CD4-positive, CD25-positive, alpha-beta regulatory T cell (primary cell): ENCODE measurements at places on chromosomes 11 and 22. TPM values are rescaled to one million over a fixed set of nuclear protein-coding genes. Genes with fewer than 3 reads are reported as not detected.
A peak's percentile ranks its signal among the peaks of the same experiment; 100 is the strongest.

GRCh38 chr11:5831196-5831829 is 10.4 kb downstream of the OR52E6 start:
- H3K4me3 ChIP-seq, result no peak overlapping the region
- H3K4me1 ChIP-seq, result no peaks in the 10 kb centered on the region
- no peak overlapping the region for H3K27ac ChIP-seq
- no peaks in the 10 kb centered on the region for H3K36me3 ChIP-seq
- H3K27me3 ChIP-seq, result no peaks in the 10 kb centered on the region

FAT3 gene
- total RNA-seq, result not detected

GRCh38 chr22:49826603-49827270 is 936 bp downstream of the BRD1 start:
- H3K36me3 ChIP-seq, result peaks cover 21% of the 10 kb centered on the region
- DNase-seq, result peak; percentile 88
- peak overlapping the region; percentile 76 for H3K4me3 ChIP-seq
- no peaks in the 10 kb centered on the region for H3K27me3 ChIP-seq

LARGE2 gene
- 4.2 TPM for total RNA-seq

GRCh38 chr22:42949159-42949558 is 65.8 kb downstream of the PACSIN2 start:
- no peaks in the 10 kb centered on the region for H3K36me3 ChIP-seq
- no peaks in the 10 kb centered on the region for H3K27me3 ChIP-seq
- peaks cover 20% of the 10 kb centered on the region for H3K4me1 ChIP-seq
- DNase-seq, result no peak
- H3K4me3 ChIP-seq, result no peak overlapping the region

FOLH1 gene
- not detected for total RNA-seq

GRCh38 chr11:20112291-20113148 is 47.8 kb downstream of the DBX1 start:
- H3K36me3 ChIP-seq, result no peaks in the 10 kb centered on the region
- no peaks in the 10 kb centered on the region for H3K4me1 ChIP-seq
- H3K27me3 ChIP-seq, result no peaks in the 10 kb centered on the region

DNA sequence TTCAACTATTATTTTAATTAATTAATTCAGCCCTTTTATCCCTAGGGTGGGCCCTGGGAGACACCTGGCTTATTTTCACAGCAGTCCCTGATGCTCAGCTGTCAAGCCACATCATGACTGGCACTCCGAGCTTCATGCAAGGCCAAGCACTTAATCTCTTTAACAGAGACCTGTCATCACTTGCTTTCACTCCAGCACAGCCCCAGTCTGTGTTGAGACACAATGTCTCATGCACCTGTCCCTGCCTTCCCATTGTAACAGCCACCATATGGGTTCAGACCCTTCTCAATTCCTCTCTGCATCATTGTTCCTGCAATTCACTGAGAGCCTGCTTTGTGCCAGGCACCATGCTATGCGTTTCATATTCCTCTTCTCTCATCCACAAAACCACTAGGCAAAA is 222.2 kb upstream of the TENM4 start:
- H3K27me3 ChIP-seq, result no peaks in the 10 kb centered on the region
- no peak overlapping the region for H3K27ac ChIP-seq
- no peak for DNase-seq
- no peaks in the 10 kb centered on the region for H3K36me3 ChIP-seq
- no peaks in the 10 kb centered on the region for H3K4me1 ChIP-seq

CTSW gene
- 12.4 TPM for total RNA-seq

HEPHL1 gene
- not detected for total RNA-seq

ARHGAP8 gene
- 2.6 TPM for total RNA-seq

SLC22A6 gene
- not detected for total RNA-seq

GRCh38 chr11:43282607-43283440 is 29.0 kb upstream of the API5 start:
- H3K27ac ChIP-seq, result no peak overlapping the region
- no peaks in the 10 kb centered on the region for H3K4me1 ChIP-seq
- no peak overlapping the region for H3K4me3 ChIP-seq
- H3K27me3 ChIP-seq, result peaks cover 3% of the 10 kb centered on the region

- no peak overlapping the region for H3K4me3 ChIP-seq
- no peaks in the 10 kb centered on the region for H3K36me3 ChIP-seq
- H3K27ac ChIP-seq, result no peak overlapping the region
- no peak for DNase-seq
- H3K27me3 ChIP-seq, result peaks cover 3% of the 10 kb centered on the region
These were observed 24.9 kb upstream of the CCDC89 start for GRCh38 chr11:85710917-85711316.

TRIM49C gene
- total RNA-seq, result not detected

- H3K27me3 ChIP-seq, result no peaks in the 10 kb centered on the region
- no peak overlapping the region for H3K27ac ChIP-seq
- no peak for DNase-seq
- no peaks in the 10 kb centered on the region for H3K4me1 ChIP-seq
These were observed 712.4 kb downstream of the TBC1D22A start for GRCh38 chr22:47474895-47475294.

GRCh38 chr22:46910624-46911023 is 148.2 kb downstream of the TBC1D22A start:
- no peaks in the 10 kb centered on the region for H3K4me1 ChIP-seq
- no peak overlapping the region for H3K4me3 ChIP-seq
- no peaks in the 10 kb centered on the region for H3K27me3 ChIP-seq
- DNase-seq, result no peak
- no peak overlapping the region for H3K27ac ChIP-seq

- H3K27me3 ChIP-seq, result no peaks in the 10 kb centered on the region
- no peak overlapping the region for H3K4me3 ChIP-seq
- no peak for DNase-seq
- H3K36me3 ChIP-seq, result no peaks in the 10 kb centered on the region
- no peaks in the 10 kb centered on the region for H3K4me1 ChIP-seq
These were observed 105.9 kb downstream of the TRPC6 start for GRCh38 chr11:101477926-101478325.

DNA sequence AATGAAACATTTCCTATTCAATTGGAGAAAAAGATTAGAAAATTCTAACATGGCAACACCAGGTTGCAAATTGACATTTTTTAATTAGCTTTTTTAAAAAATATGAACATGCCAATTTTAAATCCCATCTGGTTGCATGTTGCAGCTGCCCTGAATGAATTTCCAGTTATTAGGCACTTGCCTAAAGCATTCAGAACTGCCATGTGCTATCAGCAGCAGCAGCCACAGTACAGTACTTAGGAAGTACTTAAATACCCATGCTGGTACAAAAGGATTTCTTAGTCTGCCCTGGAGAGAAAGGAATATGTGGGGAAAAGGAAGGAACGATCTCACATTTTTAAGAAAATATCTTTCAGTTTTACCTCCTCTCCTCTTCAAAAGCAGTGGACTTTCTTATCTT is 46.2 kb downstream of the FAM168A start:
- no peak for DNase-seq
- no peaks in the 10 kb centered on the region for H3K27me3 ChIP-seq
- no peaks in the 10 kb centered on the region for H3K4me1 ChIP-seq
- H3K27ac ChIP-seq, result no peak overlapping the region
- no peaks in the 10 kb centered on the region for H3K36me3 ChIP-seq

GRCh38 chr22:31825513-31825912 is 71.7 kb downstream of the DEPDC5 start:
- no peak for DNase-seq
- peaks cover 70% of the 10 kb centered on the region for H3K36me3 ChIP-seq
- H3K4me3 ChIP-seq, result no peak overlapping the region
- H3K4me1 ChIP-seq, result no peaks in the 10 kb centered on the region

- H3K4me1 ChIP-seq, result peaks cover 34% of the 10 kb centered on the region
- DNase-seq, result no peak
- peak overlapping the region; percentile 95 for H3K4me3 ChIP-seq
- peak overlapping the region; percentile 98 for H3K27ac ChIP-seq
- H3K27me3 ChIP-seq, result no peaks in the 10 kb centered on the region
- peaks cover 14% of the 10 kb centered on the region for H3K36me3 ChIP-seq
These were observed 612 bp upstream of the BIRC2 start for GRCh38 chr11:102346456-102346747.

GRCh38 chr22:23068832-23069385 is 1.4 kb upstream of the GNAZ start:
- H3K4me3 ChIP-seq, result no peak overlapping the region
- H3K27me3 ChIP-seq, result no peaks in the 10 kb centered on the region
- peaks cover 17% of the 10 kb centered on the region for H3K4me1 ChIP-seq

DNA sequence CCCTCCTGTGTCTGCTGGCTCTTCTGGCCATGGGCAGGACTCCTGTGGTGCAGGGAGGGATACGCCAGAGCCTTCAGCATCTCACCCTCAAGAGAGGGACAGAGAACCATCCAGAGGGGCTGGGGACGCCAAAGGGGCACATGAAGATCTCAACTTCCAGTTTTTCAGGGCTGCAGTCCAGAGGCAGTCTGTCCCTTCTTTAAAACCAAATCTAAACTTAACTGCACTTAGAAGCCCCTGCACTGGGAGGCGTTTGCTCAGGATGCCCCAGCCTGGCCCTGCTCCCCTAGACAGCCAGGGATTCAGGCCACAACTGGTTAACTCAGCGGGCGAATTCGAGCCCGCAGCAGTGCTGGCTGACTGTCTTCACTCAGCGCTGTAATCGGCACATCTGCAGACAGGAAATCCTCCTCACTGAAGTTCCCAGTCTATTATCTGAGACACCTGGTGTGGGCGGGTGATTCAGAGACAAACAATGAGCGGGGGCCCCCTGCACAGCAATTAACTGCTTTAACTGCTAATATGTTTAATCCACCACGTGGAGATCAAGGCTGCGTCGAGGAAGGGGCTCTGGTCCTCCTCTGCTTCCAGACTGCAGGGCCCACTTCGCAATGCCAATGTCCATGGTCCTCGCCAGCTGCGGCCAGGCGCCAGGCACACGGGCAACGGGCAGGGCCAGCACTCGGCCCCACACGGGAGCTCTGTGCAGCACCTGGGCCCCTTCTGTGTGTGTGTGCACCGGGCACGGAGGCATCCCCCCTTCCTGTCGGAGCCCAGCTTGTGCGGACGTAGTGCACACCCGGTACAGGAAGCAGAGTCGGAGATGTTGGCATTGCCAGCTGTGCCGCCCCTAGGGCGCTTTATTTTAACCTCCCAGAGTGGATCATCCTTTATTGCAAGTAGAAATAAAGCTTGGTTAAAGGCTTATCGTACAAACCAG is 36.9 kb upstream of the GNB1L start:
- H3K36me3 ChIP-seq, result no peaks in the 10 kb centered on the region
- H3K4me3 ChIP-seq, result peak overlapping the region; percentile 66
- peaks cover 87% of the 10 kb centered on the region for H3K4me1 ChIP-seq
- H3K27me3 ChIP-seq, result no peaks in the 10 kb centered on the region
- peak overlapping the region; percentile 83 for H3K27ac ChIP-seq

NAV2 gene
- 0.59 TPM for total RNA-seq

GRCh38 chr11:110712659-110713448 is 617 bp upstream of the ARHGAP20 start:
- peaks cover 19% of the 10 kb centered on the region for H3K4me1 ChIP-seq
- peaks cover 55% of the 10 kb centered on the region for H3K27me3 ChIP-seq
- H3K36me3 ChIP-seq, result no peaks in the 10 kb centered on the region
- DNase-seq, result no peak
- no peak overlapping the region for H3K4me3 ChIP-seq

- no peaks in the 10 kb centered on the region for H3K27me3 ChIP-seq
- no peak for DNase-seq
- H3K4me3 ChIP-seq, result no peak overlapping the region
- peaks cover 61% of the 10 kb centered on the region for H3K36me3 ChIP-seq
- H3K27ac ChIP-seq, result no peak overlapping the region
- no peaks in the 10 kb centered on the region for H3K4me1 ChIP-seq
These were observed 6.9 kb upstream of the TOM1 start for GRCh38 chr22:35292786-35293185.

DNA sequence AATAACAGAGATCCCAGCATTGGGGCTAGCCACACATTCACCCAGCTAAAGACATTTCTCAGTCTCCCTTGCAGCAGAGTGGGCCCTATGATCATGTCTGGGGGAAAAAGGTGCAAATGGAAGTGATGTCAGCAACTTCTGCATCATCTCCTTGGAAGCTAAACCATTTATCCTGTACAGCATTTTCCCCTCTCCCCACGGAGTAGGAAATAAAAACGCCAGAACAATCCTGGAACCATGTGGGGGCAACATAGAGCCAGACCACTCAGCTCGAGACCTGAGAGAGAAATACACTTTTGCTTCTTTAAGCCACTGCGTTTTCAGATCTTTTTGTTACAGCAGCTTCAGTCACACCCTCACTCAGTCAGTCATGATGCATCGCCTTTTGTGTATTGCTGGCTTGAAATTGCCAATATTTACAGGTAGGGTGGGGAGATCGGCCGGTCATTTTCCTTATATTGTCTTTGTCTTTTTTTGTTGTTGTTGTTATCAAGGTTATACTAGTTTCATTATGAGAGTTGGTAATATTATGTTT is 9.1 kb upstream of the RAC2 start:
- no peak overlapping the region for H3K27ac ChIP-seq
- H3K4me1 ChIP-seq, result peaks cover 7% of the 10 kb centered on the region
- no peaks in the 10 kb centered on the region for H3K36me3 ChIP-seq
- DNase-seq, result no peak
- H3K4me3 ChIP-seq, result no peak overlapping the region

DNA sequence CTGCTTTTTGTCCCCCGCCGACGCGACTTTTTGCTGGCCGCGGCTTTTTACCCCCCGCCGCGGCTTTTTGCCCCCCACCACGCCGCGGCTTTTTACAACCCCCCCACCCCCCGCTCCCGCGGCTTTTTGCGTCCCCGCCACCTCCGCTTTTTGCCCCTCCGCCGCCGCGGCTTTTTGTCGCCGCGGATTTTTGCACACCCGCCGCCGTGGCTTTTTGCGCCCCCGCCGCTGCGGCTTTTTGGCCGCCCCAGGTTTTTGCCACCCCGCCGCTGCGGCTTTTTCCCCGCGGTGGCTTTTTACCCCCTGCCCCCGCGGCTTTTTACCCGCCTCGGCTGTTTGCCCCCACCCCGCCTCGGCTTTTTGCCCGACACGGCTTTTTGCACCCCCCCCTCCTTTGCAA is 205.5 kb downstream of the CCT8L2 start:
- DNase-seq, result no peak
- H3K27me3 ChIP-seq, result no peaks in the 10 kb centered on the region
- H3K36me3 ChIP-seq, result no peaks in the 10 kb centered on the region

CEP57 gene
- 67.7 TPM for total RNA-seq

DNA sequence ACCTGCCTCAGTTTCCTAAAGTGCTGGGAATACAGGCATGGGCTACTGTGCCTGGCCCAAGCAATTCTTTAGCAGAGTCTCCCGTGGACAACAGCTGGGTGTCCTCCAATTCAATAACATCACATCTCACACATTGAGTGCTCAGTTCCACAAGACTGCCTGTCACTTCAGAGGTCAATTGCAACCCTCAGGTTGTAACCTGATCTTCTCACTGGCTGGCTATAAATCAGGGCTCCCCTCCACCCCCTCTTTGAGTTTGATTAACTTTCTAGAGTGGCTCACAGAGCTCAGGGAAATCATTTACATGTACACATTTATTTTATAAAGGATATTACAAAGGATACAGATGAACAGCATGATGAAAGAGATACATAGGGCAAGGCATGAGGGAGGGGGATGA is 68.1 kb downstream of the MCHR1 start:
- DNase-seq, result no peak
- no peak overlapping the region for H3K4me3 ChIP-seq
- H3K36me3 ChIP-seq, result no peaks in the 10 kb centered on the region
- H3K27me3 ChIP-seq, result no peaks in the 10 kb centered on the region
- H3K4me1 ChIP-seq, result no peaks in the 10 kb centered on the region
